CD4-positive, alpha-beta T cell treated with Interleukin-15 for 1 hour (primary cell): ENCODE measurements at places on chromosomes 5 and 9.
A peak's percentile ranks its signal among the peaks of the same experiment; 100 is the strongest.

GRCh38 chr9:6409811-6410210 is 3.2 kb upstream of the UHRF2 start:
- DNase-seq = no peak

- DNase-seq = no peak
Observed at GRCh38 chr9:109063760-109064159, 50.5 kb upstream of the CTNNAL1 start.

DNA sequence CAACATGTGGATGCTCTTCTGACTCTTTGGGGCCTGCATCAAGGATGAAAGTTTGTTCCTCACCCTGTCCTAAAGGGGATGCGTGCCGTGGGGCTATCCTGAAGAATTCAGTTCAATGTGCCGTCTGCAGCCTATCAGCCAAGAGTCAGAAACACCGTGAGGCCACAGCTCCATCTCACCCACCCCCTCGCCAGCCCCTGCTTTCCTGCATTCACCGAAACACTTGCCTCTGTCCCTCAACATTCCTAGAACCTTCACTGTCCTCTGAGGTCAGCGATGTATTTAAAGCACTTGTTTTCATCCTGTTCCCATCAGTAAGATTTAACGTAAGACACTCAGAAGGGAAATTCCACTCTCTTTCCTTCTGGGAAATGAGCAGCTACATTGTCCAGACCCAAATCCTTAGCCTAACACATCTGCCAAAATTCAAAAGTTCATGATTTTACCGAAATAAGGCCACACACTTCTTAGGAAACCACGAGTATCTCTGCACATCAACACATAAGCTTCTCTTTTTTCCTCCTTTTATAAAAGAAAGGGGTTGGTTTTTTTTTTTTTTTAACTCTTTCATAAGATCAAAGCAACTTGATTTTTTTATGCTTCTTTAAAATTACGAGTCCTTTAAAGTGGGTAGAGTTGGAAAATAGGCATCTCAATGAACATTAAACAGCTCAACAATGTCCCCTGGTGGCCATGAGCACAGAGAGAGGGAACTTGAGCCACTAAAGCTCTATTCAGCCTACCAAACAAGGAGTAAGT is 100.7 kb downstream of the SUSD1 start:
- DNase-seq = peak; percentile 60

- DNase-seq = no peak
Observed at GRCh38 chr5:137312011-137312410, 187.1 kb downstream of the SPOCK1 start.

DNA sequence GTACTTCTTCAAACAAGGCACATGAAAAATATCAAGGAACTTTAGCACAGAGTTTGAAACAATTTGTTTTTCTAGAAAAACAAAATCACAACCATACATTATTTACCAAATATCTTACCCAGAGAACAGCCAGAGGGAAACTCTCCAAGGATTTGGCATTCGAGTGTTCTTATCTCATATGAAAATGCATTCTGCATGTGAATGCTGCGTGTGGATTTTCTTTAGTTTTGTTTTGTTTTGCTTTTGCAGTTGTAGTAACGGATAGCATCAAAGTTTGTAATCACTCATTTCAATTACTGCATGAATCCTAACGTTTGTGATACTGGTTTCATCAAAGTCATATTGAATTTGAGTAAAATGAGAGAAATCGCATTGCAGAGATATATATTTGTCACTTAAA is 28.0 kb downstream of the ADAMTSL1 start:
- no peak for DNase-seq

GRCh38 chr5:170135796-170136490 is 30.2 kb downstream of the FOXI1 start:
- DNase-seq = no peak

DNA sequence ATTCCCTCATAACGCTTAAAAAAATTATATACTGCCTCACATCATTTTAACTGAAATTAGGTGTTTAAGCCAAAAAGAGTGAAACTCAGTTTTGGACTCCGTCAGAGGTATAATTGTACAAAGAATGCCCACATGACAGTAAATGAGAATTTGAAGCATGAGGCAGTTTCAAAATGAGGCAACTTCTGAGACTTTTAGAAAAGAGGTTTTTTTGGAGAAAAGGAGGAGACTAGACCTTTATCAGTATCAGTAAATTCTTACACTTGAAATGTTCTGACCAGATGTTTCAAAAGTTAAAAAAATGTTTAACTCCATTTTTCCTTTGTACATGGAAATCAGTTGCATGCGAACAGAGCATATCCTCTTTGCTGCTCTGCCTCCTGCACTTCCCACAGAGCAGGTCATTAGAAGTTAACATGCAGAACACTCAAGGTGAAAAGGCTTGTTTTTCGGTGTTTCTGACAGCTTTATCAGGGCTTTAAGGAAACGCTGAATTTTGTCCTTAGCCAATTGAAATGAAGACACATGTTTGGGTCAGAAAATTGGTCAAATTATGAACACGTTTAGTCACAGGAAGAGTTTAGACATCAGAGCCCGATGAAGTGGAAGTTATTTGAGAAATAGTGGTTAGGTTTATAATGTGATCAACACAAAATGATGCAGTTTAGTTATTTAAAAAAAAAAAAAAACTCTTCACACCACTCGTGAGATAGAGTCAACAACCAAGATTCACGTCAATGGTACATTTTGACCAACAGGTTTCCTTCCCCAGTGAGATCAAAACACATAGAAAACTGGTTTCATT is 59.5 kb downstream of the PIK3R1 start:
- no peak for DNase-seq

DNA sequence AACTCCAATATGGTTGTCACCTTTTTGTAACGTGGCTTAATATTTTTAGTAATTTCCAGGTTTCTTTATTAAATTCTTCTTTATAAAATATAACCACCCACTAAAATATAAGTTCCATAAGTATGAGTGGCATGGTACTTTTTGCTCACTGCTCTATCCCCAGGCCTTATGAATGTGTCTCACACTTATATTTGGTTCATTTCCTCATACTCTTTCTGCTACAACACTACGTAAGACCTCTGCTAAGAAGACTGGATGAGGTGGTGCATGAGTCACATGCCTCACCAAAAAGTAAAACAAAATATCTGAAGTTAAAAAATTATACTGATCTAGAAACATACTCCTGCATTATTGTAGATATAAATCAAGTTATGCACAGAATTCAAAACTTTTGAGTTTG is 400.9 kb downstream of the HCN1 start:
- DNase-seq = no peak

DNA sequence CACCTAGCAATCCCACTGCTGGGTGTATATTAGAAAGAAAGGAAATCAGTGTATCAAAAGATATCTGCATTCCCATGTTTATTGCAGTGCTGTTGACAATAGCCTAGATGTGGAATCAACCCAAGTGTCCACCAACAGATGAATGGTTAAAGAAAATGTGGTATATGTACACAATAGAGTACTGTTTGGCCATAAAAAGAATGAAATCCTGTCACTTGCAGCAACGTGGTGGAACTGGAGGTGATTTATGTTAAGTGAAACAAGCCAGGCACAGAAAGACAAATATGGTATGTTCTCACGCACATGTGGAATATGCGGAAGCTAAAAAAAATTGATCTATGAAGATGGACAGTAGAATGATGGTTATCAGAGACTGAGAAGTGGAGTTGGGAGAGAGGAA is 221.6 kb upstream of the DAP start:
- DNase-seq = no peak

DNA sequence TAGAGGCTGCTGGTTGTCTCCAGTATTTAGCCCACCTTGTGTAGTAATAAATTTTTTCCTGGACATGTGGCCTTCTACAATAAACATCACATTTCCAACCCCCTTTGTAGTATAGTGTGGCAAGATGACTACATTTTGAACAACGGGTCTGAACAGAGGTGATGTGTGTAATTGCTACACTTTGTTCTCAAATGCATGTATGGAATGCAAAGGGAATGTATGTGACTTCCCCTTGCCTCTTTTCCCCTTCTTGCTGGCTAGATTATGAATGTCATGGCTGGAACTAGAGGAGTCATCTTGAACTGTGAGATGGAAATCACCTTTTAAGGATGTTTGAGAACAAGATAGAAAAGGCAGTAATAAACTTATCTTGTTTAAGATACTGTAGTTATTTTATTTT is 54.5 kb downstream of the PRR16 start:
- no peak for DNase-seq

DNA sequence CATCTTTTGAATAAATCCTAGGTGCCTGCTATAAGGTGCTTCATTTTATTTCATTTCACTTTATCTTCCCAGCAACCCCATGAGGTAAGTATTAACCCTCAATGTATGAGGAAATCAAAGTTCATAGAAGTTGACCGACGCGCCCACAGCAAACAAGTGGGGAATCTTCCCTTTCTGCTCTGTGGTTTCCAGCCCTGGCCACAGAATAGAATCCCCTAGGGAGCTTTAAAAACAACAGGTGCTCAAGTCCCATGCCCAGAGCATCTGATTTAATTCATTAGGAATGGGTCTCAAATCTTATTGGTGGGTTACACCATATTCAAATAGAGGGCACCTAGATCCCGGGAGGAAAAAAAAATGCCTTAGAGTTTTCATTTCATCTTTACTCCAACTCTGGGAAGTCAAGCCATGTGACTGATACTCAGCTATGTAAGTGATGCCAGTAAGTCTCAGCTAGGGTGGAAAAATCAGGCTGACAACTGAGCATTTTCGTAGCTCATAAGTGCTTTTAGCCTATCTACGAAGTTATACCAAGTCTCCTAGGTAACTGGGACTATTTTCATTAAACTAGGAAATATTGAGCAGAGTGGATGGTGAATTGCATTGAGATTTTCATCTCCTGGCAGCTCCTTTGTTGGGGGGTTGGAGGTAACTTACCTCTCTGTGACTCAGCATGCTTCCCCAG is 353.4 kb upstream of the SLC30A5 start:
- no peak for DNase-seq

GRCh38 chr5:57009811-57010210 is 57.9 kb upstream of the MIER3 start:
- no peak for DNase-seq

DNA sequence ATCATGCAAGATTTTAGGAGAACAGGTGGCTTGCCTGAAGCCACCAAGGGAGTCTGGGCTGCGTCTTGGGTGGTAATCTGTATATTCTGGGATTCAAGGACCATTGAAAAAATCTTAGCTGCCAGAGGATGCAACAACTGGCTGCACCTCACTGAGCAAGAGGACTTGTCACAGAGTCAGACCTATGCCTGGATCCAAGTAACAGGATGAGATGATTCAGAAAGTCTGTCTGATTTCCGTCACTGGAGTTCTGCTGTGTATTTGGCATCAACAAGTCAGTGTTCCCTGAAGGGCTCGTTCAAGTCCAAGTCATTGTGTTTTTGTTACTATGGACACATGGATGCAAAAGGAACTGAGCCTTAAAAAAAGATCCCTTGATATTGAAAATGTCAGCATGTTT is 37.8 kb upstream of the CARTPT start:
- DNase-seq = no peak

- no peak for DNase-seq
Observed at GRCh38 chr9:124453586-124454191, 3.4 kb downstream of the ADGRD2 start.

DNA sequence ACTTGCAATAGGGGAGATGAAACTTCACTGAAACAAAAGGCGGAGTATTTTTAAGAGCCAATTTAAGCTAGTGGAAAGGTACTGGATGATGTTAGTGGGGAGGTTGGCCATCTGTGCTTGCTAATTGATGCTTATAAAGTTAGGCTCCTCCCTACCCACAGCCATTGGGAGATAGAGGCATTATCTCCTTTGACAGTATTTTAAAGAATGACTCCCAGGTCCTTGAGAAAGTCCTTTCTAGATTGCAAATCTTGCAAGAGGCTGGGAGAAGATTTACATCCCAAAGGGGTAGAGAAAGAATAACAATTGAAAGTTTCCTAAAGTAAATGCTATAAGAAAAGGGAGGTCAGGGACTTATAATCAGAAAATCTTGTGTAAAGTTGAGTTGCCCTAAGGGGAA is 282.6 kb downstream of the BRINP1 start:
- DNase-seq = no peak

- no peak for DNase-seq
Observed at GRCh38 chr9:8706531-8706930, 907.0 kb upstream of the DMAC1 start.

DNA sequence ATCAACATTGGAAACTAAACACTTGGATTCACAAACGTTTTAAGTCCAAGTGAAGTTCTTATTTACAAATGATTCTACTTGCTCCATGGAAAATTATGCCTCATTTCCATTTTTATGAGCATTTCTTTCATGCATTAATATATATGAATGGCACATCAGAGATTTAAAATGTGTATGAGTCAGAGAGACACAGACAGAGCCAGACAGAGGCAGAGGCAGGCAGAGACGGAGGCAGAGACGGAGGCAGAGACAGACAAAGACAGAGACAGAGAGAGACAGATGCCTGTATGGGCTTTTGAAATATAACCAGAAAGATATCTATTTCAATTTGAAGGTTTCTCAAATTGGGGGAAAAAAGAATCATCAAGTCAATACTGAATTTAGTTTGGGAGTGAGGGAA is 649.0 kb downstream of the PTPRD start:
- no peak for DNase-seq

DNA sequence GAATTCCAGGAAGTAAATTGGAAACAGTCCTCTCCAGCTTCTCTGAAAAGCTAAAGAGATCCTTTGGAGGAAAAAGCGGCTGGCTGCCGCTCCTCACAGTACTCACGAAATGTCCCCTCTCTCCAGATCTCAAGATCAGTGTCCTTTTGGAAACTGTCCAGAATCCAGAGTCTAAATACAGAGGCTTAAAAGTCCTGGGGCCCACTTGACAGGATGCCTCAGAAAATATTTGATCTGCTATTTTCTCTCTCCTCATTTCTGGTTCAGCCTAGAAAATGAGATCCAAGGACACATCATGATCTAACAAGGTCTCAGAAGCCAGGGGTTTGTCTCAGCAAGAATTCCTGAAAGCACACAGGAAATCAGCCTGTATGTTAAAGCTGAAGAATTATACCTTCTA is 7.2 kb downstream of the C1QTNF2 start:
- DNase-seq = no peak

DNA sequence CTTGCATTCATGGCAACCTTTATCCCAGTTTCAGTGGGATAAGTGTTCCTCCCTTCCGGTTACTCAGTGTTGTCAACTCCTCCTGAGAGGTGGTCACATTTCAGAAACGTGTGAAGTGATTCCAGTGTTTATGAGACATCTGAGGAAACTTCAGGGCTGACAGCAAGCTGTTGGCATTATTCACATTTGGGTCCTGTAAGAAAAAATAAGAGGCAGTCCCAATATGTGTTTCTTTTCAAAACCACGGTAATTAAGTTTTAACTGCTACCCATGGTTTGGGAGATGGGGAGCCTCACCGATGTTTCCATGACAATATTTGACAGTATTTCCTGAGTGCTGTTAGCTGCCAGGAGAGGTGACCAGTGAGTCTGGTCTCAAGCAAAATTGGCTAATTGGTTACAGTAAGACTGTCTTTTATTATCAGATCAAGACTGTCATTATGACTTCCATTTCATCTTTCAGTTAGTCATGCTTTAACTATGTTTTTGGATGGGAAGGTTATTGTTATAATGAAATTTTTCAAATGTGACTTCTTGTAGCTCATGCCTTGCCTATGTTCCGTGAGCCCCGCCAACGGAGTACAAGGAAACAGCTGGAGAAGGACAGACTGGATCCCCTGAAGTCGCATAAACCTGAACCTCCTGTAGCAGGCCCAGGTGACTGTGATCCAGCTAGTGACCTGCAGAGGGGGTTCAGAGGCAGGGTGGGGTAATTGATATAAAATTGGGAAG is 115.3 kb downstream of the GDNF start:
- no peak for DNase-seq

- DNase-seq = no peak
Observed at GRCh38 chr5:116320486-116320885, 235.7 kb downstream of the COMMD10 start.
